ENCODE measurements at places on chromosomes 4 and X.
A peak's percentile ranks its signal among the peaks of the same experiment; 100 is the strongest.

- DNase-seq, result no peak
Observed at GRCh38 chrX:40022421-40022820, 75.3 kb downstream of the BCOR start.

DNA sequence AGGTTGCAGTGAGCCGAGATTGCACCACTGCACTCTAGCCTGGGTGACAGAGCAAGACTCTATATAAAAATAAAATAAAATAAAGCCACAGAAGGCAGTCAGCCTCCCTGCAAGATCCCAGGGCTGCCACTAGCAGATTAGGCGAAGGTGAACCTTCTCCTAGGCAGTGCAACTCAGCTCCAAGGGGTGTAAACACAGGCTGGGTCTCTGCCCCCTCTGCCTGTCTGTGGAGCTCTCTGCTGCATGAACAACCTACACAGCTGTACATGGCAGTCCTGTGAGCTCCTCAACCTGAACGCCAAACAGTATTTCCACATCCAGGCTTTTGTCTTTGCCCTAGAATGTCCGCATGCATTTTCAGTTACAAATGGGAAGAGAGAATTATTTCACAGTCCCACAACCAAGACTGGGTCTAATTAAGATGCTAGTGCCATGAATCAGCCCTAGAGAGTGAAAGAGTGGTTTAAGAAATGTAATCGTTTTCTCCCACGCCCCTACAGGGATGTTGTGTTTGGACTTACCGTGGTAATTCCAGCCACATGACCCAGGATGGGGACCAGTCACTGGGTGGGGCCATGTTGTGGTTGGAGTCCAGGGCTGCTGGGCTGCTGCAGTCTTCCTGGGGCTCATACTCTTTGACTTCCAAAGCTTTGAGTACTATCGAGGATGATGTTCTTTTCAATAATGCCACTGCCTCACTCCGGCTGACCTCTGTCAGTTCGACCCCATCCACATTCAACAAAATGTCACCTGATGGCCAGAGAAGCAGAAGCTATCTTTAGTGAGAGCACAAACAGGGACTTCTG, 99.0 kb downstream of the FIP1L1 start:
- DNase-seq, result no peak

DNA sequence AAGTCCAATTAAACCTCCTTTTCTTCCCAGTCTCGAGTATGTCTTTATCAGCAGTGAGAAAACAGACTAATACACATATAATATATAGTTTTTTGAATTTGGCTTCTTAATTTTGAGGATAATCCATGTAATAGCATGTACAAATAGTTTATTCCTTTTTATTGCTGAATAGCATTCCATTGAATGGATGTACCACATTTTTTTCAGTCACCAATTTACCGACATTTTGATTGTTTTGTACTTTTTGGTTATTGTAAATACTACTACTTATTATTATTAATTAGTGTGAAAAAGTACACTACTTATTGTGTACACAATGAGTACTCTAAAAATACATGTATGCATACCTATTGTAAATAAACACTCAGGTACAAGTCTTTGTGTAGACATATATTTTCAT, 42.3 kb upstream of the ANXA10 start:
- no peak for DNase-seq

GRCh38 chr4:58564695-58565475, 1454.7 kb upstream of the IGFBP7 start:
- DNase-seq, result no peak

- DNase-seq, result no peak
Observed at GRCh38 chrX:64152857-64153256, 52.7 kb downstream of the AMER1 start.

DNA sequence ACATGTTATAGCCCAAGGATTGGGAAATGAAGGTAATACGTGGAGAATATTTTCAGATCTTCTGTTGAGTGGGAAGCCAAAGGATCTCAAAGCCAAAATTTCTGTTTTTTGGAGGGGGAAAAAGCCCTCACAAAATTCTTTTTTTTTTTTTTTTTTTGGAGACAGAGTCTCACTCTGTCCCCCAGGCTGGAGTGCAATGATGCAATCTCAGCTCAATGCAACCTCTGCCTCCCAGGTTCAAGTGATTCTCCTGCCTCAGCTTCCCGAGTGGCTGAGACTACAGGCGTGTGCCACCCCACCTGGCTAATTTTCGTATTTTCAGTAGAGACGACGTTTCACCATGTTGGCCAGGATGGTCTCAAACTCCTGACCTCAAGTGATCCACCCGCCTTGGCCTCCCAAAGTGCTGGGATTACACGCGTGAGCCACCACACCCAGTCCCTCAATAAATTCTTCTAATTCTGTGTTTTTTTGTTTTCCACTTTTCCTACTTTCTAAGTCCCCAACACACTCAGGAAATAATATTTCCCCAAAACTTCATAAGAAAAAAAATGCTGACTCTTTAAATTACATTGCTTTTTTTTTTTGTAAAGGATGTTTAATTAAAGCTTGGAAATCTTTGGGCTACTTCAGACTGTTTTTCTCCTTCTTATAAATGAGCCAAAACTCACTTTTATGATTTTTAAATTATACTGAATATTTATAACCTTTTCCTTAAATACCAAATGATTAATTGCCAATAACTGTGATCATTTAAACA, 51.6 kb downstream of the RPS3A start:
- DNase-seq, result no peak

DNA sequence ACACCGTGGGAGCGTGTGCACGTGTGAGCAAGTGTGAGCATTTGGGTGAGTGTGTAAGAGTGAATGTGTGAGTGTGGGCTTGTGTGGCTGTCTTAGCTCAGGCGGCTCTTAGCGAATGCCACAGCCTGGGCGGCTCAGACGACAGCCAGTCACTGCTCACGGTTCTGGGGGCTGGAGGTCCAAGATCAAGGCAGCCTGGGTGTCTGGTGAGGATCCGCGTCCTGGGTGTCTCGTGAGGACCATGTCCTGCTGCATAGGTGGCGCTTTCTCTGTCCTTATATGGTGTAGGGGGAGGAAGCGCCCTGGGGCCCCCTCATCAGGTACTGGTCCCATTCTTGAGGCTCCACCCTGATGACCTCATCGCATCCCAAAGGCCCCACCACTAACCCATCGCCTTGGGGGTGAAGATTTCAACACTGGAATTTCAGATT, 4.5 kb downstream of the DOK7 start:
- no peak for DNase-seq

- DNase-seq, result no peak
Observed at GRCh38 chr4:53582194-53582593, 9.1 kb downstream of the LNX1 start.

DNA sequence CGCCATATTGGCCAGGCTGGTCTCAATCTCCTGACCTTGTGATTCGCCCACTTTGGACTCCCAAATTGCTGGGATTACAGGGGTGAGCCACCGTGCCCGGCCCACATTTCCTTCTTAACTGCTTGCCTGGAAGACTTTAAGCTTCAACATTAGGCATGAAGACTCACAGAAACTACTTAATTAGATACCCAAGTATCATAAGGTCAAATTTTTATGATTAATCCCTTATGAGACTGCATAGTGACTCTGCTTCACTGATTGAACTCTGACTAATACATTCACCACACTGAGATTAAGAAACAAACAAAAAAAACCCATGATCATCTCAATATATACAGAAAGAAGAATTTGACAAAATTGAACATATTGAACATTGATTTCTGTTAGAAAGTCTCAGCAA, 87.4 kb upstream of the KCTD8 start:
- no peak for DNase-seq

- DNase-seq, result no peak
Observed at GRCh38 chrX:103666202-103667107, 20.0 kb downstream of the MORF4L2 start.

DNA sequence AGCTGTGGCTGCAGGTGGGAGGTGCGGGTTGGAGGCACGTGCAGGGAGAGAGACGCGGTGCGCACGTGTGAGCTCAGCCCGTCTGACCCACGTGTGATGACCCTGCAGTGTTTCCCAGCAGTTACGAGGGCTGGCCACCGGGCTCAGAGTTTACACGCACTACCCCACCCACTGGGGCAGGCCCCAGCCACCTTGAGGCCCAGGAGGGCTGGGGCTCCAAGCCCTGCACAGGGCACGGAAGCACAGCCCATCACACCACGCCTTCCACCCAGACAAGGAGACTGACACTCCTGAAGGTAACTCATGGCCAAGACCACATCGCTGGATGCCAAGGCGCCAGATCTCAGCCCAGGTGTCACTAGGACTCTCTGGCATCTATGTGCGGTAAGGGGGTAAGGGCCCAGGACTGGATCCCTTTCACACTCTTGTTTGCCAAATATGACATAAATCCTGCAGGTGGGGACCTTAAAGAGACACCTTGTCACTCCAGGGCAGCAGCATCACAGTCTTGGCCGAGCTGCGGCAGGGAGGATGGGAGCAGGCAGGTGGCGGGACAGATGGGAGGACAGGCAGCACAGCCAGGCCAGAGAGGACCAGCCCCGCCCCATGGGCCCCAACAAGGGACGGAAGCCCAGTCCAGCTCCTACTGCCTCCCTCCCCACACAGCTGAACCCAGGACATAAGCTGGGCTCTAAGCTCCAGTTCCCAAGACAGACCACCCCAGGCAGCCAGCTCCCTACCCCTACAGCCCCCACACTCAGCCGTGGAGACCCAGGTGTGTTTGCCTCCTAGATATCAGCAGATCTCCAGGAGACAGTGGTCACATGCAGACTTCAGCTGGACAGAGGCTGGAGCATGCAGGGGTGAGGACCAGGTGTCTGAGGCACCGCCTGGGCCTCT, 56.8 kb downstream of the ZFYVE28 start:
- no peak for DNase-seq

DNA sequence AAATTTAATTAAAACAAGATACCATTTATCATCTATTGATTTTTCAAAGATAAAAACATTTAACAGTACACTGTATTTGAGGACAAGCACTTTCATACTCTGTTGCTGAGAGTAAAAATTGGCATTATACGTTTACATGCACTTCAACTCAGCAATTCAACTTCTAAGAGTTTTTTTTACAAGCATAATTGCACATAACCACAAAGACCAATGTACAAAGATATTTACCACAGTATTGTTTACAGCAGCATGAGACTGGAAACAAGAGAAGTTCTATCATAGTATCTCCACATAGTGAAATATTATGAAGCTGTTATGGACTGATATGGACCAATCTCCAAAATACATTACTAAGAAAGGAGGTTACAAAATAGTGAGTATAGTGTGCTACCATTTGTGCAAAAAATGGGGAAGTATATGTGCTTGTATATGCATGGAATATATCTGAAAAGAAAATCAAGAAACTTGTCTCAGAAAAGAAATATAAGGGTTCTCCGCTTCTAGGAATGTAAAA, 10.9 kb downstream of the GAB3 start:
- DNase-seq, result no peak

GRCh38 chr4:84480082-84480481, 19.0 kb downstream of the NKX6-1 start:
- DNase-seq, result no peak

DNA sequence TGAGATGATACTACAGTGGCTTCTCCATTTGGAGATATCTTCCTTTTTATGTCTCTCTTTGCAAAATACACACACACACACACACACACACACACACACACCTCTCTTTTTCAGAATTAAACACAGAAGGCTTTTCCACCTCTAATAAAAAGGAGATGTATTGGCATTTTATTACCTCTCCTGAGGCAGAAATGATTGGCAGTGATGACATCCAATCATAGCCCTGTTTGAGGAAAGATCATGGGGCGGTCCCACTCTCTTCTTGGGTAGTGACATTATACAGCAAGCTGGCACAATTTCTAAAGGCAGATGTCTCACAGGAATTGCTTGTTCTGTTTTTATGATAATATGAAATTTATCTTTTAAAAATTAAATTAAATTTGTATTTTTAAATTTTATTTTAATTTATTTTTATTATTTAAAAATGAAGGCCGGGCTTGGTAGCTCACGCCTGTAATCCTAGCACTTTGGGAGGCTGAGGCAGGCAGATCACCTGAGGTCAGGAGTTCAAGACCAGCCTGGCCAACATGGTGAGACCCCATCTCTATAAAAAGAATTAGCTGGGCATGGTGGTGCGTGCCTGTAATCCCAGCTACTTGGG, 15.6 kb downstream of the CHRNA9 start:
- no peak for DNase-seq

DNA sequence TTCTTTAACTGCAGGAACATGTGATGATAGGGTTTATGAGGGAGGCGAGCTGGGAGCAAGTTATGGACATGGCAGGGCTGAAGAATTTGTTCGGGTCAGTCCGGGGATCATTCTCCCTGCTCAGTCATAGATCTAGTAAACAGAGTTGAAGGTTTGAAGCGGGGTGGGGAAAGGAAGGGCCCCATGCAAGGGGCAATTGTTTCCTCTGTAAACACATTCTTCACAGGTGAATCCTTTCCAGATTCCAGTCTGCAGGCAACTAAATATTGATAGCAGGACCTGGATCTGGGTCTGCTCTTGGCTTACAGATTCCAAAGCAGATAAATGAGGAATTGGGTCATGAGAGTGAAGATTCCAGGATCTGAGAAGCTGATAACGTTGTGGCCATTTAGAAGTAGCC, 44.3 kb upstream of the ARHGAP24 start:
- DNase-seq, result no peak

GRCh38 chr4:141654098-141654497, 17.7 kb downstream of the IL15 start:
- no peak for DNase-seq

- DNase-seq, result no peak
Observed at GRCh38 chr4:72449705-72450104, 119.3 kb downstream of the ADAMTS3 start.

- no peak for DNase-seq
Observed at GRCh38 chr4:83109480-83110222, 4.9 kb downstream of the PLAC8 start.

DNA sequence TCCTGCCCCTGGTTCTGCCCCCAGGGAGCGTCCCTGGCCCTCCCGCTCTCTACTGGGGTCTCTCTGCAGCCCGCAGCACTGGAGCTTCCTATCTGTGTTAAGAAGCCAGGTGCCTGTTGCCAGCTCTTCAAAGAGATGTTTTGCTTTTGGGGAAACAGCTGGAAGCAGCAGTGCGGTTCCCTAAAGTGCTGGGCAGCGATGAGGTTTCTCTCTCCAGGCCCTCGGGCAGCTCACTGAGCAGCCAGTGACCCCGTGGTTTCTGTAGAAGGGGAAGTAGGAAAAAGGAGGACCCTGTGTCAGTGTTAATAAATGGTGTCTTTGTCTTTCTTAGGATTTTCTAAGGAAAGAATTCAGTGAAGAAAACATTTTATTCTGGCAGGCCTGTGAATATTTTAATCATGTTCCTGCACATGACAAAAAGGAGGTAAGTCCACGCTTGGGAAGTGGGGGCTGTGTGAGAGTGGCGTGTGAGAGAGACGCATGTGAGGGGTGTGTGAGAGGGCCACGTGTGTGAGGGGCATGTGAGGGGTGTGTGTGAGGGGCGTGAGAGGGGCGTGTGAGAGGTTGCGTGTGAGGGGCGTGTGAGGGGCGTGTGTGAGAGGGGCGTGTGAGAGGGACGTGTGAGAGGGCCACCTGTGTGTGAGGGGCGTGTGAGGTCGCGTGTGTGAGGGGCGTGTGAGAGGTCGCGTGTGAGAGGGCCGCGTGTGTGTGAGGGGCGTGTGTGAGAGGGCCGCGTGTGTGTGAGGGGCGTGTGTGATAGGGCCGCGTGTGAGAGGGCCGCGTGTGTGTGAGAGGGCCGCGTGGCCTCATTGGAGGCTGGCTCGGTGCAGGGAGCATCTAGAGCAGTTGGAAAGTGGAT, 27.1 kb upstream of the HGFAC start:
- DNase-seq, result peak; percentile 59

GRCh38 chr4:158808399-158808798, 39.6 kb downstream of the FNIP2 start:
- DNase-seq, result no peak

GRCh38 chrX:47514533-47515235, 31.7 kb upstream of the ZNF41 start:
- no peak for DNase-seq

Data from Ammon's horn (tissue), 1 donor.